Stimulated activated CD4-positive, alpha-beta T cell treated with anti-CD3 and anti-CD28 coated beads, Interleukin-12 subunit alpha, Interleukin-12 subunit beta, amount 100 ng/mL, for 48 hours (primary cell): ENCODE measurements at places on chromosomes 4 and X.

DNA sequence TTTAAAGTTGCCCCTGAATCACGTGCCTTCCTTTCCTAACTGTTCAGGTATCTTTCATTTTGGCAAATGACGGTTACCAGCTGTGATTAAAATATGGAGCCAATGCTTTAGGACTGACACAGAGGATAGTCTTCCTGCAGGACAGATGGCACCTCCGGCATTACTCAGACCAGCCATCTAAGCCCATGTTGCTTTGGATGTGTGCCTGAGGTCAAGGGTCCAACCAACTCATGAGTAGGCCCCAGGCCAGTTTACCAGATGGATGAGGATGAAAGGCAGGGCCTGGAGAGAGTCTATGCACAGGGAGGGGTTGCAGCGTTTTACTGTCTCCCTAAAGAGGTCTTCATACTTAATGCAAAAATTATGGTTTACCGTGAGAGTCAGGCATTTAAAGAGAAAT is 174.0 kb upstream of the GATB start:
- DNase-seq = no peak

- DNase-seq = no peak
Measured at GRCh38 chr4:90958256-90958895, 831.2 kb downstream of the CCSER1 start.

- DNase-seq = no peak
Measured at GRCh38 chr4:2248821-2249261, 6.9 kb upstream of the HAUS3 start.

- no peak for DNase-seq
Measured at GRCh38 chr4:8292478-8293107, 23.0 kb downstream of the HTRA3 start.

DNA sequence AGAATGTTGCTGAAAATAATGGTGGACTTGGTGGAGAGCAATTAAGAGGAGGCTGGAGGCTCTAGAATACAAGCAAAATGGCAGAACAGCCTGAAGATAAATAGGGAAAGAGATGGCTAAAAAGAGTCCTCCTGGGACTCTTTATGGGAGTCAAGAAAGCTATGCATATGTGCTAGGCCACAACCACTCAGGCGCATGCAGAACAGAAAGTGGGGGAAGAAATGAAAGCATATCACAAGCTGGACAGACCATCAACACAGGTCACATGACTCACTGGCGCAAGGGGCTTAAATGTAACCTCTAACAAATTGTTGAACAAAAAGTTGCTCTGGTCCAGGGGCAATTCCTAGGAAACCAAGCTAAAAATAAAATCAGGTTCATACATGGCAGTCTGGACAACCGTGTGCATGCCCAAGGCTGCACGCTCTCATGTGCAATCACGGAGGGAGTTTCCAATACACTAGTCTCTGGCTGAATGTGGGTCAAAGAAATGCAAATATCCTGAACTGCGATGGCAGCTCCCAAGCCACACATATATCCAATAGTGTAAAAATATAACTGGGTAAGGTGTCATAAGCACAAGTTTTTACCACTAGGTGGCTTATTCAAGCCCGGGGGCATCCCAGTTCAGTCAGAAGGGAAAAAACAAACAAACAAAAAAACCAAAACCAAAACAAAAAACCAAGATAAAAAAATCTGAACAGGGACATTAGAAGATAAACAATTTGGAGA is 45.4 kb downstream of the ZNF711 start:
- no peak for DNase-seq

DNA sequence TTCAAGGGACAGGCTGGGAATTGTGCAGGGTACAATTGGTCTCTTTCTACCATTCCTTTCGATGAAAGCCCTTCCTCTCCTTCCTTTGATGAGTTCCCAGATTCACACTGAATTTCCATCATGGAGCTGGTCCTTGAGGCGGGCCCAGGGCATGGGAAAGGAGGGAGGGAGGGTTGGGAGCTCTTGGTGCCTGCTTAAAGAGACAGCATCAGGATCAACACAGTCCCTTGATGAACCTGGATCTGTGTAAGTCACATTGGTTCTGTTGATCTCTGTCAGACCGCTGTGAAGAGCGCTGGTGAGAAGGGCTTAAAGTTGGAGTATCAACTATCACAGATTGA is 4.4 kb downstream of the PLP1 start:
- DNase-seq = no peak

DNA sequence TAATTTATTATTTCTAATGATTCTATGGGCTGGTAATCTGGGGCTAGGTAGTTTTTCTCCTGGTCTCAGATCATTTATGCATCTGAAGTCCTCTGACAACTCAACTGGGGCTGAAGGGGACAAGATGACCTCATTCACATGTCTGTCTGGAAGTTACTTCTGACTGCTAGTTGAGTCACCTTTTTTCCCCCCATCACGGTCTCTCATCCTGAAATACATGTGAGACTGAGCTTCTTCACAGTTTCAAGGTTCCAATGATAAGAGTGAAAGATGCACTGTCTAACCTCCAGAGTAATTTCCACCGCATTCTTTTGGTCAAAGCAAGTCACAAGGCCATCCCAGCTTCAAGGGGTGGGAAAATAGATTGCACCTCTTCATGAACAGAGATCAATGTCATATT is 356.7 kb upstream of the RPS6KA3 start:
- no peak for DNase-seq

DNA sequence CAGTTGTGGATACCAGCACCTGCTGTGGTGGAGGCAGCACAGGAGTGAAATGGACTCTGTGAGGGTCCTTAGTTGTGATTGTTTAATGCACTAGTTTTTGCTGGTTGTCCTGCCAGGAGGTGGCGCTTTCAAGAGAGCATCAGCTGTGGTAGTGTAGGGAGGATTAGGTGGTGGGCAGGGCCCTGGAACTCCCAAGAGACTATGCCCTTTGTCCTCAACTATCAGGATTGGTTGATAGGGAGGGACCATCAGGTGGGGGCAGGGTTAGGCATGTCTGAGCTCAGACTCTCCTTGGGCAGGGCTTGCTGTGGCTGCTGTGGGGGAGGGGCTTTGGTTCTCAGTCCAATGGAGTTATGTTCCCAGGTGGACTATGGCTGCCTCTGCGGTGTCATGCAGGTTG is 121.9 kb downstream of the RRAGB start:
- no peak for DNase-seq

DNA sequence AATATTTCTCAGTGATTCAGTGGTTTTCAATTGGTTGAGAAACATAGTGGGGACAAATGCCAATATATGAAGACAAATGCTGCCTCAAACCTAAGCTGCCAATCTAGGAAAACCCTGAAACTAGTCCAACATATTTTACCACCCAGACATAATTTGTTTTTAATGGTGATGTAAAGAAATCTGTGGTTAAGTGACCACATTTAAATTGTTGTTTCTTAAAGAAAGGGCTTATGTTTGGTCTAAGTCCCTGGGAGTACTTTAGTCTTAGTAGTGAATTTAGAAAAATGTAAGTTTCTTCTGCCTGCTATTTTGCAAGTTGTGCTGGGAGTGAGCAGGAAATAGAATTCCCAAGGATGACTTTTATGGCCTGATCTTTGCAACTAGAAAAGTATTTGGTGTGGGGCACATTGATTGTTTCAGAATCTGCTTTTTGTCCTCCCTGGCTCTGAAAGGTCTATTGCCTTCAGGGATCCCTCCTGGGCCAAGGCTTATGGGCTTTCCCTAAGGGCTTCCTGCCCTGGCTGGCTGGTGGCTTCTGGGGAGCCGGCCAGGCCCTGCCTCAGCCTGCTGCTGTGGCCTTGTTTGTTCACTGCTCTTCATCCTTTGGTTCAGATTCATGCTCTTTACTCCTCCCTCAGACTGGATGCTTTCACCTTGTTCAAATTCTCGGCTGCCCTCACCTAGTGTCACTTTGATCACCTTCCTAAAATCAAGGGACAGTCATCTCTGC is 169.8 kb upstream of the JADE1 start:
- DNase-seq = no peak

DNA sequence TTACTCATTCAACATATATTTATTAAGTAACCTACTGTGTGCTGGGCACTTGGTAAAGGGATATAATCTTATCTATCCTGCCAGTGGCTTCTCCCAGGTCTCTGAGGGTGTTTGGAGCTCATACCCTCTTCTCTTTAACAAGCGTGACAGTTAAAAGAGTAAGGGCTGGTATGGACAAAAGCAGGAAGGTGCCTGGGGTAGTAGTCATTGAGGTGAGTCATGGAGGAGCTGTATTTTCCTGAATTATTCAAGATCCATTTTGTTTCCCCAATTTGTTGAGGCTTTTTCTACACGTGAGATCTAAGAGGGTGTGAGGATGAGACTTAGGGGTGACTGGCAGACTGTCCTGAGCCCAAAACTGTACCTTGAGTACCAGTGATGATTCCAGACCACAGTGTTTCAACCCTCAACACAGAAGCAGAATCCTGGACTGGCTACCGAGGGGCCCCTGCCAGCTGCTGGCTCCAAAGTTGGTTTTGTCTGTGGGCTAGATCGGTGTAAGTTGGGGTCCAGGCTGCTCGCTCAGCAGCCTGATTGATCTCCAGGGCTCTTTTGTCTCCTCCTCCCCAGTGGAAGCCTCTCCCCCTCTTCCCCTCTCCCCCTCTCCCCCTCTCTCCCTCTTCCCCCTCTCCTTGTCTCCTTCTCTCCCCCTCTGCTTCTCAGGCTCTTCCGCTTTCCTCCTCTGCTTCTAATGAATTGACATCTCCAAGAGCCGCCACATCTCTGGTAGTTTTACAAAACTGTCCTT is at the start of gene DRP2:
TSS of gene DRP2 (plus strand) at position 671 of the 748 bp plus-strand sequence. CDS start 11,862 bp downstream, outside the sequence.
- no peak for DNase-seq

GRCh38 chrX:68665502-68665901 is 18.0 kb downstream of the STARD8 start:
- no peak for DNase-seq

- no peak for DNase-seq
Measured at GRCh38 chr4:175705407-175705806, 106.7 kb downstream of the GPM6A start.

GRCh38 chr4:171639540-171639939 is 173.7 kb upstream of the GALNTL6 start:
- no peak for DNase-seq

GRCh38 chr4:26992657-26993361 is 132.2 kb downstream of the STIM2 start:
- DNase-seq = peak; percentile 40

- DNase-seq = no peak
Measured at GRCh38 chr4:14807856-14808255, 194.4 kb upstream of the CPEB2 start.

DNA sequence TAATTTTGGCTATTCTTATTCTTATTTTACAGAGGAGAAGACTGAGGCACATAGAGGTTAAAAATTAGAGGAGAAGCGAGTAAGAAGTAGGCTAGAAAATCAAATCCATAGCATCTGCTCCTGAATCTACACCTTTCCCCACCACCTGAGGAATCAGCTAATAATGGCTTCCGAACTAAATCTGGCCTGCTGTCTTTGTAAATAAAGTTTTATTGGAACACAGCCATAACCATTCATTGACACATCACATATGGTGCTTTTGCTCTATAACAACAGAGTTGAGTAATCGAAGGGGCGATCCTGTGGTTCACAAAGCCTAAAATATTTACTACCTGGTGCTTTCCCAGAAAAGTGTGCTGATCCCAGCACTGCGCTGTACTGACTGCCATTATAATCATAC is 38.2 kb downstream of the F11 start:
- no peak for DNase-seq

DNA sequence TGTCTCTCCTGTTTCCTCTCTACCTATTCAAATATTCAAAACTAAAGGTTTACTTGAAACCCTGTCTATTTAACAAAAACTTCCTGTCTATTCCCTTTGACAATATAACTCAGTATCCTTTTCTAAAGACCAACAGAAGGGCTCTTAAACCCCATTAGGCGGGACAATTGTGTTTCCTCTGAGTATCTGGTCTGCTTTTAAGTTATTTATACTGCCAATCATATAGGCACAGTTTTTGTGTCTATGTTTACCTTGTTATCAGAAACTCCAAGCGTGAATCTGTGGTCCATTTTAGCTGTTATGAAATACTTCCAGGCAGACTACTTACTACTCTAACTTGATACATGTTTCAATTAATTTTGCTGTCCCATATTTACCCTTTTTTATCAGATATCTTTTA is 350.0 kb upstream of the CTSO start:
- DNase-seq = no peak

DNA sequence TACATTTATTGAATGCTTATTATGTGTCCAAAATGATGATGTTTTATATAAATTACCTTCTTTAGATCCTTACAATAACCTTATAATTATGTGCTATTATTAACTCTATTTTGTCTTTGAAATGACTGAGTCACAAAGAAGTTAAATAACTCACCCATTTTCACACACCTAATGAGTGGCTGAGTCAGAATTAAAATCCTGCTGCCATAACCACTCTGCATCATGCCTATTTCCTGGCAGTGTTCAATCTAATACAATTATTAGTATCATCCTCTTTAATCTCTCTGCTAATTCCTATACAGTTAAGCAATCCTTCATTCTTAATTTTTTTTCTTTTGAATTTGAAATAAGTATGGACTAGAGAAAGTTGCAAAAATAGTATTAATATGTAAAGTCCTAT is 342.9 kb downstream of the CFAP299 start:
- no peak for DNase-seq

GRCh38 chrX:40539214-40540142 is 41.3 kb upstream of the ATP6AP2 start:
- DNase-seq = peak; percentile 49

DNA sequence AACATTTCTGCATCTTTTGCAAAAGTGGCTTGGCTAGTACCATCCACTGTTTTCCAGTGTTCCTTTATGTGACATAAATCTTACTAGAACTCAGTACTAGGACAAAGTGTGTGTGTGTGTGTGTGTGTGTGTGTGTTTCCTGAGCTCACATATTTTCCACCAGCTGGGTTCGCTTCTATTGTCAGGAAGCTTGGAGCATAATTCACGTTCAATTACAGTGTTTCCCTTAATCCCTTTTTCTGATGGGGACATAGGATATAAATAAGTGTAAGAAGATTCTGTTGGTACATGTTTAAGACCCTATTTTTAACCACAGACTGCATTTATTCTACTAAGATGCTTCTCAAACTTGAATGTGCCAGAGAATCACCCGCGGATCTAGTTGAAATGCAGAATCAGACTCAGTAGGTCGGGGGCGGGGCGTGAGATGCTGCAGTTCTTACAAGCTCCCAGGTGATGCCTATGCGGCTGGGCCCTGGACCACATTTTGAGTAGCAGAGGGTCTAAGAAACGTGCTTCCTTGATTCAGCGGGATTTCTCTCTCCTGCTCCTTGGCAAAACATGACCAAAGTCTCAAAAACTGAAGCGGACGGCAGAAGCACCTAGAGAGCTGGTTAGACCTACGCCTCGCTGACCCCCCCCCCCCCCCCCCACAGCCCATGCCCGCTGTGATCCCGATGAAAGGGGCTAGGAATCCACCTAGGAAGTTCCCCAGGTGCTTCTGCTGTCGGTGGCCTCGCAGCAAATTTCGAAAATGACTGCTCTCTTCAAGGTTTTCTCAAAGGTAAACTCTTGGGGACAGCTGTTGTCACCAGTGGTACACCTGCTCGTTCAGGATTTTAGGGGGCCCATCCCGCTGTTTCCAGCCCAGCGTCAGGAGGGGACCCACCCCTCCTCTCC is 797 bp downstream of the CD99L2 start:
- no peak for DNase-seq

DNA sequence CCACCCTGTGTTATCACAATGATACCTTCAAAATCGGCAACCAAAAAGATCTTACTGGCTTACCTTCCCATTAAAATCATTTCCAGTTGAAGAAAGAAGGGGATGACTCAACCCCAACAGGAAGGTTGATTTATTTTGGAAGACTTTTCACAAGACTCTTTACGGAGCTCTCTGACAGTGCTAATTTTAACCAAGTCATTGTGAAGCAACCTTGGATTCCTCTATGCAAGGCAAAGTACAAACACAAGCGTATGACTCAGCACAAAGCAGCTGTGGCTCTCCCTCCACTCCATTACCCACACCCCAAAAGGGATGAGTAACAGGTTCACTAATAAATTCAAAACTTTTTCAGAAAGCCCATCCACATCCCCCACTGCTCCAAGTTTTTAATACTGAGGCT is 213.8 kb upstream of the FGF13 start:
- no peak for DNase-seq
